ENCODE measurements at places on chromosomes 7 and 10.

GRCh38 chr7:77386165-77386822 lies 29.9 kb downstream of the GSAP start:
- DNase-seq = no peak

- no peak for DNase-seq
These were observed 27.2 kb downstream of the CHST15 start for GRCh38 chr10:124066126-124066700.

DNA sequence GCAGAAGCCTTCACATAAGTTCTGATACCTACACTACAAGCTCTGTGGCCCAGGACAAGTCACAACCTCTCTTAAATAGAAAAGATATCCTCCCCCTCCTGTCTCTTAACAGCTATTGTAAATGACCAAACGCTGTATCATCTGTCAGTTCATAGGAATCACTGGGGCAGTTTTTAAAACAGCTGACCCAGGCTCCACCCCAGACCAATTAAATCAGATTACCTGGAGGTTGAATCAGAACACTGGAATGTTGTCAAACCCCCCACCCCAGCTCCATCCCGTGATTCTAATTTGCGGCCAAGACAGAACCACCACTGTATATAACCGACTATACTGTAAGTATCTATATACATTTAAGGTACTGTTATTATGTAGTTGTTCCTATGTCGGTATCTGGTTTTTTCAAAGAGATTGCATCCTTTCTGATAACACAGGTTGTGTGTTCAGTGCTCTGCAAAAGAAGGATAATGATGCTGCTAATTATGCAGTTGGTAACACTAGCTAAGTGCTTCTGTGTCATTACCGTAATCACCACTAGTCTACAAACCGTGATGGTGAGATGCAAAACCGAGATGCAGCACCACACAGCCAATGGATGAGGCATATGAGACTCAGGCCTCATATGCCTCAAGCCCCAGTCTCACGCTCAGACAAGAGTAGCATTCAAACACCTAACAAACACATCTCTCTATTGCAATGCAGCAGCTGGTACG lies 47.4 kb downstream of the TNS3 start:
- no peak for DNase-seq

GRCh38 chr7:142916508-142916907 lies 17.0 kb downstream of the TRPV5 start:
- no peak for DNase-seq

- no peak for DNase-seq
These were observed 49.7 kb upstream of the ADCY1 start for GRCh38 chr7:45524445-45524844.

DNA sequence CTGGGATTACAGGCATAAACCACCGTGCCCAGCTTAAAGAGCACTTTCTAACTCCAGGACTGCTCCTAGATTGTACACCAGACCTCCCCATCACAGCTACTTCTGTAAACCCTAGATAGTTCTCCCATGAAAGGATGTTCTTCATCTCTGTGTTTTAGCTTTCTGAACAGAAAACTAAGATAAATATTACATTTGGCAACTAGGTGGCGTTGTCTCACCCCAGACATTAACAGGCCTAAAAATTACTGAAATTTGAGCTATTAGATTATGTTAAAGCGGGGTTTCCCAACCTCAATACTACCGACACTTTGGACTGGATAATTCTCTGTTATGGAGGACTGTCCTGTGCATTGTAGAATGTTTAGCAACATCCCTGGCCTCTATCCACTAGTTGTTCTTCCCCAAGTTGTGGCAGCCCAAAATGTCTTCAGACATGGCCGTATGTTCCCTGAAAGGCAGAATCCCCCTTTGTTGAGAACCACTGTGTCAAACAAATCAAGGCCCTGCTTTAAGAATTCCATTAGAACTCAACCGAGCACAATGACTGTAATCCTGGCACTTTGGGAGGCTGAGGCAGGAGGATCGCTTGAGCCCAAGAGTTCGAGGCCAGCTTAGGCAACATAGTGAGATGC lies 19.1 kb downstream of the ATOH7 start:
- DNase-seq = peak; percentile 3

DNA sequence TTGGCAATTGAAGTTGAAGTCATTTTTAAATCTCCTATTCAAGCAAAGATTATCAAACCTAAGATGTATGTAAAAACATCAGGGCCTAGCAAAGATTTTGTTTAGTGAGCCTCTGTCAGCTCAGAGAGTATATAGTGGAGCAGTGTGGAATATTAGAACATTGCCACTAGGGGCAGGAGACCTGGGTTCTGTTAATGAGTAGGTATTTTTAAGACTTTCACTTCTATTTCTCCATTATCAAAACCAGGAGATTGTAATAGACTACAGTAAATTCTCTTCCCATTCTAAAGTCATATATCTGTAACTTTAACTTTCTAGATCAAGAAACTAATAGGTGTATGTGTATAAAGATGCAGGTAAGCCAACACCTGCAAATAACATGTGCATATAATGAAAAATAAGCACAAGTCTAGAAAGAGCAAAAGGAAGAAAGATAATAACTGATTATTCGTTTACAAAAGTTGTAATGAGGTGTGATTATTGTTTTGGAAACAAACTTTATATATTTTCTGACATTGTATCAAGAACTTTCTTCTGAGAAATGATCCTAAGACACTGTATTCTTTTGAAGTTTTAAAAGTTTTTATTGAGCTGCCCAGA lies 64.4 kb downstream of the KCND2 start:
- DNase-seq = peak; percentile 29

DNA sequence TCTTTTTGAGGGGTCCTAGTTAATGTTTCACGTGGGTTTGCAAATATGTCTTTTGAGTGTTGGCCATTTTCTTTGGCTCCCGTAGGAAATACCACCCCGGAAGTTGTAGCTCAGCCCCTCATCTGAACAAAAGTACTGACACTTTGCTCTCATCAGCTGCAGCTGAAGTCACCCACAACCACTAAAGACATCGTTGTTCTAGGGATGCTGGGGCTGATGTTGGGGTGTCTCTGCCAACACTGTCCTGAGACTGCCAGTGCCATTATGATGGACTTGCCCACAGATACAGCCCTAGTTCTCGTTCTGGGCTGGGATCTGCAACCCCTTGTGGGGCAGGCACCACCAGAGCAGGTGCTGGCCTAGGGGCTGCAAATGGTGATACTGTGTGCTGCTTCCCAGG lies 82.6 kb upstream of the ARHGAP21 start:
- DNase-seq = no peak

DNA sequence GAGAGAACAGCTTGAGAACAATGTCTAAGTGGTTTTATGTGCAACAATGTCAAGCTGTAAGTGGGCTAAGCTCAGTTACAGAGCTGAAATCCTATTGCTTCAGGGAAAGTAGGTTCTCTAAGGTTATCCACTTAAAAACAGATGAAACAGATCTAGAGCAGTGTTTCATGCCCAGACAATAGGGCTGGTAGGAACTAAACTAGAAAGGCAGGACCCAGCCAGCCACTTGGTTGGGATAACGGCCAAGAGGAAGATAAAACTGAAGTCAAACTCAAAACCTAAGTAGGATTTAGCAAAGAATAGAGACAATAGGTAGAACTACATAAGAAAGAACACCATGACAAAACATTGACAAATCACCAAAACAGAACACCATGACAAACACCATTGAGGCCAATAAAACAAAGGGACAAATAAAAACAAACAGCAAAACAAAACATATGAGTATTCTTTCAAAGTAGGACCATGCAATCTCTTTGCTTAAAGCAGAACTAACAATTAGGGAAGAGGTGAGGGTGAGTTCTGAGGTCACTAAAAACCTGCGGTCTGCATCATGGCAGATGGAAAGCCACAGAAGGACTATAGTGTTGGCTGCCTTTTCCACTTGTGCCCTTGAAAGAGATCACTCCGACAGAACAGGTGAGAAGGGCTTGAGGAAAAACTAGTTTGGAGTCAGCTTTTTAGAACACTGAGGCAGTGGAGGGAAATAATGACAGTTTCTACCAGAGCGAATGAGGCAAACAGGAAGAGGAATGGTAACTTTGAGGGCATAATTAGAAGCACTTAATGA lies 81.0 kb downstream of the HGF start:
- DNase-seq = no peak

DNA sequence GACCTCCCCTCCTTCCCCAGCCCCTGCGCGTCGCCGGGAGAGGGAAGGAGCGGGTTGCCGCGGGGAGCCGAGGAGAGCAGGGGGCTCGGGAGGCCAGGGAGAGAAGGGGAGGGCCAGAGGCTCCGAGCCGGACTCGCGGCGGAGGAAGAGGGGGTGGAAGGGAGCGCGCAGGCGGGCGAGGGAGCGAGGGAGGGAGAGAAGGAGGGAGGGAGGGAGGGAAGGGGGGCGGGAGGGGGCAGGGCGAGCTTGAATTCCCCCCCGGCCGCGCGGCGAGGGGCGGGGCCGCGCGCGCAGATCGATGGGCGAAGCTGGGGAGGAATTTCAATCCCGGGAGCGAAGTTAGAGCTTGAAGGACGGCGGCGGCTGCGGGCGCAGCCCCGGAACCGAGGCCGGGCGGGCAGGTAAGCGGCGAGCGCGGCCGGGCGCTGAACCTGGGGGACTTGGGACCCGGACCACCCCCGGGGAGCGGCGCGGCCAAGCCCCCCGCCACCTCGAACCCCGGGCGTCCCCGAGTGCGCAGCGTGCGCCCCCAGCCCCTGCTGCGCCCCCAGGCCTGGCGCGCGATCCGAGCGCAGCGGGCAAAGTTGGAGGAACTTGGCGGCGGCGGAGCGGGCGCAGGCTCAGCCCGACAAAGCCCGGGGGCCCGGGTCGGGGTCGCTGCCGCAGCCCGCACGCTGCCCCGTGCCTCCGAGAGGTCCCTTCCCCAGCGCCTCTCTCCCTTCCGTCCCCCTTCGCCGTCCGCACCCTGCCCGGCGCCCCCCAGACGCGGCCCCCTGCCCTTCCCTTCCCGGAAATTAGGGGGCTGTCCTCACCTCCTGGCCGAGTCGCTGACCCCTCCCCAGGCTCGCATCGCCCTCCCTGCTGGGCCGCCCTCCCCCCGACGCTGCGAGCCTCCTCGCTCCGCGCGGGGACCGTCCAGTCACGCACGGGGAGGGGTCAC lies at the start of gene ELFN1:
ELFN1 (plus strand) TSS at position 324 of the 940 bp plus-strand sequence. CDS start 74,320 bp downstream, outside the sequence.
- no peak for DNase-seq

DNA sequence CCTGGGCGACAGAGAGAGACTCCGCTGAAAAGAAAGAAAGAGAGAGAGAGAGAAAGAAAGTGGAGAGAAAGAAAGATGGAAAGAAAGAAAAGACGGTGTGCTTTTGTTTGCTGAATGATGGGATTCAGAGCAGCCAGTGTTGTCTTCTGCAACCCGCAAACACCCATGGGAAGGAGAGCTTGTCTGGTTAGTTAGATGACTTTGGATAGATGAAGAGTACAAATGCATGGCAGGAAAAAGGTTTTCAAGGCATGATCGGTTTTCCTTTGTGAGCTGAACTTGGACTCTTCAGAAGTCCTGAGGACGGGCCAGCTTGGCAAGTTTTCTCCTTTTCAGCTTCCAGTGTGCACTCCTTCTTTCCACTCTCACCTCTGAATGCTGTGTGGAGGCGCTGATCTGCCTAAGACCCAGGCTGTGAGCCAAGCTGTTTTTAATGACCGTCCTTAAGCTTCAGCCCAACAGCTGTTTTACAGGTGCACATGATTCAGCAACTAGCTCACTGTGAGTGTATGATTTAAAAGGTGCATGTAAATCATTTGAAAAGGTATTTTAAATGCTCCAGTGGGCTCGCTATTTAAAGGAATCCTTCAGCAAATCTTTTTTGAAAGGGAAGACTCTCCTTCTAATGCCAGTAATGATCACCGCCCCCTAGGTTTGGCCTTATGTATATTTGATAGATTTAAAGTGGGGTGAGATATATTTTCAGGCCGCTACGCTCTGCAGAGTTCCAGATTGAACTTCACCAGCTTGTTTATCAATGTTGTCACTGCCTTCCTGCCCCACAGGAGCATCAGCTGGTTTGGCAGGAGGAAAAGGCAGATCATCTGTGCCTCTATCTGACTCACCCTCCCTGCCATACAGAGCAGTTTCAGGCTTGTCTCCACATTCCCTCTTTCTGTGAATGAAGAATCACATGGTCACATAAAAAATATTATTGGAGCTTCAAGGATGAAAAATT lies 115.0 kb downstream of the PLXDC2 start:
- DNase-seq = no peak

- no peak for DNase-seq
These were observed 20.1 kb downstream of the P4HA1 start for GRCh38 chr10:73076360-73077183.

DNA sequence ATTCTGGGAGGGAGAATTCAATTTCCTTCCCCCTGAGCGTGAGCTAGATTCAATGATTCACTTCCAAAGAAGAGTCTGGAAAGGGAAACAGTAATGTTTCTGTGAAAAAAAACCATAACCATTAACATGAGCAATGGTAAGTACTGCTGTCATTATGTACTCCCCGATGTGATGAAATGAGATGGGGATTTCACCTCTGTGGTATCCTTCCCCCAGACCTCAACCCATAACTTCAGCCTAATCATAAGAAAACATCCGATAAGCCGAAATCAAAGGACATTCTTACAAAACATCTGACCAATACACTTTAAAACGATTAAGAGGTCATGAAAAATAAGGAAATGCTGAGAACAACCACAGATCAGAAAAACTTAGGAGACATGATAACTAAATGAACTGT lies 27.2 kb downstream of the EZH2 start:
- DNase-seq = no peak

GRCh38 chr10:108490944-108491343 lies 1326.4 kb upstream of the SORCS1 start:
- no peak for DNase-seq

GRCh38 chr10:71580415-71580814 lies 139.2 kb downstream of the C10orf105 start:
- DNase-seq = no peak

GRCh38 chr10:119120413-119120867 lies 16.5 kb downstream of the DENND10 start:
- no peak for DNase-seq

DNA sequence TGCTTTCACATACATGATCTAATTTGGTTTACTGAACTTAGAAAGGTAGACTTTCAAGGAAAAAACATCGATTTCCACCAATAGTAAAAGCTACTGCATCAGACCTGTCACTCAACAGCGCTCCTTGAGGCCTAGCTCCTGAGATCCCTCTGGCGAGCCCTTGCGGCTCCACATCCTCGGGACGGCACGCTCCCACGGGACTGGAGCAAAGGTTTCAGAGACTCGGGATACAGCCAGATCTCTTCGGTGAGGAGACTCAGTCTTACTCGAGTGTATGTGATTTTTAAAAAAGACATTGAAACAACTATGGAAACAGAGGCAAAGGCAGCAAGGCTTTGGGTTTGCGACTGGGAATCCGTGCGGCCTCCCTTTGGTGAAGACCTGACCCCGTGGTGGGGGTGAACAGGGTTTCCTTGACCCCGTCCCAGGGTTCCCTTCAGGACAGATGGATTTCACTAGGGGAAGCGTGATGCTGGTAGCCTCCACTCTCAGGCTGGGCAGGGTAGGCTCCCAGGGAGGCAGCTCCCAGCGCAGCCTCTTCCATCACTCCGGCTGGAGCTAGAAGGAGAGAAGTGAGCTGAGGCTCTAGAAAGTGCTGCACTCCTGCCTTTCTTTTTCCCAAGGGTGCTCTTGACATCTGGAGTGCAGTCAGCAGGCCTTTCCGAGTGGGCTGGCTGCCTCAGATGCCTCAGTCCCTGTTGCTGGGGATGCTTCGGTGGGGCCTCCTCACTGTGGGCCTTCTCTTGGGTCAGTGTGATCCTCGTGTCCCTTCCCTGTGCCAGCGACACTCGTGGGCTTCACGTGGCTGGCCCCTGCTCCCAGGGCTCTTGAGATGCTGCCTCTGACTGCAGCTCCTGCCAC lies 5.8 kb upstream of the ATP6V0E2 start:
- DNase-seq = no peak

GRCh38 chr7:28853834-28854749 lies 104.0 kb downstream of the TRIL start:
- DNase-seq = peak; percentile 78
